ENCODE measurements at places on chromosomes 1 and 21.

- no peak for DNase-seq
Observed at GRCh38 chr1:200638073-200638472, 17.5 kb upstream of the KIF14 start.

DNA sequence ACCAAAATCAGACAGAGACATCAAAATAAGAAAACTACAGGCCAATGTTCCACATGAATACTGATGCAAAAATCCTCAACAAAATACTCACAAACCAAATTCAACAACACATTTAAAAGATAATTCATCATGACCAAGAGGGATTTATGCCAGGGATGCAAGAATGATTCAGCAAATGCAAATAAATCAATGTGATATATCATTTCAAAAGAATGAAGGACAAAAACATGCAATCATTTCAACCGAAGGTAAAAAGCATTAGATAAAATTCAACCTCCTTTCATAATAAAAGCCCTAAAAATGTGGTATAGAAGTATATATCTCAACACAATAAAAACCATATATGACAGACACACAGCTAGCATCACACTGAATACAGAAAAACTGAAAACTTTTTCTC lies 81.5 kb upstream of the LYPLAL1 start:
- peak; percentile 78 for DNase-seq

DNA sequence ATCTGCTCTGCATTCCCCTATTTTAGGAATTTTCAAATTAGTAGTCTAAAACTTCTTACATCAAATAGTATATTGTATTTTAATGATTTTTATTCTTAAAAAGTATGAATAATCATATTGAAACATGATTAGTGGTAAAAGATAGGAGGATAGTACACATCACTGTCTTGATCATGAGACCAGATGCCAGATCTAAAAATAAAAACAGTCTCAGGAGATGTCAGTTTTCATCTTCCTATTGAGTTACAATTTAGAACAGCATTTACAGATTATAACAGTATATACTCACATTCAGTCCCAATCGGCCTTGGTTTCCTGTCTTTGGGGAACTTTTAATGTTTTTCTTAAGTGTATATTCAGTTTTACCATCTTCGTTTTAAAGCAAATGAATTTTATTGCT lies 95.9 kb downstream of the USP25 start:
- DNase-seq: no peak

DNA sequence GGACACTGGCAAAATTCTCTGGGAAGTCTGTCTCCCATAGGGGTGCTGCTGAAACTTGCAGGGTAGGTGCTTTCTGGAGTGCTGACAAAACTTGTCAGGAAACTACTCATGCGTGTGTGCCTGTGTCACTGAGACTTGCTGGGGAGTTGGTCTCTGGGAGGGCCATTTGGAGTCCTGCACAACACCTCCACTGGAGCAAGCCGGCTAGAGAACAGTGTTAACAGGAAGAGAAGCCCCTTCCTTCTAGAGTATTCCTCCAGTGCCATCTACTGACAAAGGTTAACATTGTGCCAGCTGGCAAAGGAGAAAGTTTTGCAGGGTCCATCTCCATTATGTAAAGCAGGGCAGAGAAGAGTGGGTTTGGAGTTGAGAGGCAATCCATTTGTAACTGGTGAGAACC lies 30.0 kb downstream of the ZMYM4 start:
- DNase-seq: peak; percentile 53

GRCh38 chr1:156709757-156710489 lies 4.5 kb upstream of the CRABP2 start:
- DNase-seq: peak; percentile 53

DNA sequence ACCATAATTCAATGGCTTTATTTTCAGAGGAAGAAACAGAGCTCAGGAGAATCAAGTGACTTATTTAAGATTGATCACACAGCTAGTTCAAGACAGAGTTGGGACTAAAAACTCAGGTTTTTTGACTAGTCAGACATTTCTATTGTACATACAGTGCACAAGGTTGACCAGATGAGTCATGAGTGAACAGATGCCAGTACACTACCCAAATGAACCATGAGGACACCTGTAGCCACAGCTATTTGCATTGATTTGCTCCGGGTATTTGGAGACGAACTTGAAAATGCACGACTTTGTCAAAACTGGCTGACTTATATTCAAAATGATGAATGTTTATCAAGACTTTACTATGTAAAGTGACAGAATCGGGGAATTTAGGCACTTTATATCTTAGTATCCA lies 161.7 kb upstream of the ST6GALNAC5 start:
- no peak for DNase-seq

GRCh38 chr1:54624466-54625464 lies 1.4 kb upstream of the FAM151A start:
- DNase-seq: no peak

- DNase-seq: no peak
Observed at GRCh38 chr1:154497026-154497806, 4.8 kb upstream of the TDRD10 start.

DNA sequence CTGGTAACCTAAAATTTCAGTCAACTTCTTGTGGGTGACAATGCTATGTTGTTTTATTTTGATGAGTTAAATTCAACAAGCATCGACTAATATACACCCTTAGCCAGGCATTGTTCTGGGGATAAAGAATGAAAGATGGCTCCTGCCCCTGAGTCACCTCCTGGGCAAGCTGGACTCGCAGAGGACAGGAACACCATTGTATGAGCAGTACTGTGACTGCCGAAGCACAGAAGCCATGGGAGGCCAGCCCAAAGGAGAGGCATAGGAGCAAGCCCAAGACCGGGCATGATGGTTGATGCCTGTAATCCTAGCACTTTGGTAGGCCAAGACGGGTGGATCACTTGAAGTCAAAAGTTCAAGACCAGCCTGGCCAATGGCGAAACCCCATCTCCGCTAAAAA lies 555.2 kb downstream of the OMA1 start:
- DNase-seq: no peak

GRCh38 chr1:61450872-61451571 lies 273.9 kb downstream of the TM2D1 start:
- DNase-seq: no peak

DNA sequence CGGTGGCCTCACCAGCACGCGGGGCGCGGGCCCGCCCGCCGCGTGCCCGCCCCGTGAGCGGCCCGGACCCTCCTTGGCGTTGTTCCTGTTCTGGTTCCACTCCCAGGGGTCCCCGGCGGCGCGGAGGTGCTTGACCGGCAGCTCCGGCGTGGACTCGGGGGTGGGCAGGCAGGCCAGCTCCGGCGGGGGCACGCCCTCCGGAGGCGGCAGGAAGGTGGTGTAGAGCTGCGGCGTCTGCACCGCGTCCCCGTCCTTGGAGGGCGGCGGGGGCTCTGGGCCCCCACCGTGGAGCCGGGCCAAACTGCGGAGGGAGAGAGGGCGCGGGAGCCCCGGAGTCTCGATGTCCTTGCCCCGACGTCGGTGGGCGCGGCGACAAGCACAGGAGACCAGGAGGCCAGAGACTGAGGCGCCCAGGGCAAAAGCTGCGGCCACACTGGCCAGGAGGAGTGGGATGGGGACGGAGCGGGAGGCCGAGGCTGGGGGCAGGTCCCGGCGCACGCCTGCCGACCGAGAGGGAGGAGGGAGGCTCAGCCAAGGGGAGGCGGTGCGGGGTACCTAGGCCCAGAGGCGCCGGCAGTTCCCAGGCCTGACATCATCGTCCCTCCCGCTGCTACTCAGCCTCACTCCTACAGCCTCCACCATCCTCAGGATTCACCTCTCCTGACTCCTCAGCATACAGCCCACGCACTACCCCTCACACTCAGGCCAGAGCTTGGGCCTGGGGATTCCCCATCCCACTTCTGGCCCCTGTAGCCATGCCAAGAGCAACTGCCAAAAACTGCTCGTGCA lies 13.2 kb downstream of the SEMA6C start:
- DNase-seq: no peak

DNA sequence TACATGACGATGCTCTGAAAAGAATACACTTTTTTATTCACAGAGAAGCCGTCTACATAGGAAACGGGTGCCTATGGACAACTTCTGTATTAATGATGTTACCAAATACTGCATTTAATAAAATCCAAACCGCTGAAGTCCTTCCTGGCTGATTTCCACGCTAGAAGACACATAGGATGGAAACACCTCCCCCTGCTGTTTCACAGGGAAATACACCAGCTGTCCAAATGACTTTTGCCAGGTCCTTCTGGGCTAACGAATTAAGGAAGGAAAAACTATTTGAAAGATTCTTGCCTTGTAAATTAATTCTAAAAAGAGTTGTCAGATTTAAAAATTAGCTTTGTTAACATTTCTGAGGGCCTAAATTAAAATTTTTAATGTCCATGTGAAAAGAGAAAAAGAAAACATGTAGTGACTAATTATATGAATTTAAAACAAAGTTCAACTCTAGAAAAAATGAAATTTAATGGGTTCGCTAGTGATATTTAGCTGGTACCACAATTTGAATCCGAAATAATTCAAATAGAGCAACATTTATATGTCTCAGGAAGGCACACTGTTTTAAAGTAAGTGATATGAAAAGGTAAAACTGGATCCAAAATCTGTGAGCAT lies 146.0 kb downstream of the RERE start:
- DNase-seq: peak; percentile 79

DNA sequence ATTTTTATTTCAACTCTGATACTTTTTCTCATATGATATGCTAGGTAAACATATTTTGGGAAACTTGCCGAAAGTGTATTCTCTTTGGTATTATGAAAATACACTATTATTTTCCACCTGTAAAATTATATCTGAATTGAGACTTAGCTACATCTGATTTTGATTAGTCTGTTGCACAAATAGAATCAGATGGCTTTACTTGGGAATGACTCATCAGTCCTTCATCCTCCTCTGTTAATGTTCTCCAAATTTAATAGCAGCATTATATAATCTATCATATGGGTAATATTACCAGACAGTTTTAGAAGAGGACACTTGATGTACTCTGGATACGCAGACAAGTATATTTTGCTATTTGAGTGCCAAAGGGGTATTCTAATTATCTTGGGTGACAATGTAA lies 245.3 kb downstream of the CTH start:
- no peak for DNase-seq

GRCh38 chr1:206907304-206907991 lies 10.2 kb downstream of the IL24 start:
- no peak for DNase-seq

DNA sequence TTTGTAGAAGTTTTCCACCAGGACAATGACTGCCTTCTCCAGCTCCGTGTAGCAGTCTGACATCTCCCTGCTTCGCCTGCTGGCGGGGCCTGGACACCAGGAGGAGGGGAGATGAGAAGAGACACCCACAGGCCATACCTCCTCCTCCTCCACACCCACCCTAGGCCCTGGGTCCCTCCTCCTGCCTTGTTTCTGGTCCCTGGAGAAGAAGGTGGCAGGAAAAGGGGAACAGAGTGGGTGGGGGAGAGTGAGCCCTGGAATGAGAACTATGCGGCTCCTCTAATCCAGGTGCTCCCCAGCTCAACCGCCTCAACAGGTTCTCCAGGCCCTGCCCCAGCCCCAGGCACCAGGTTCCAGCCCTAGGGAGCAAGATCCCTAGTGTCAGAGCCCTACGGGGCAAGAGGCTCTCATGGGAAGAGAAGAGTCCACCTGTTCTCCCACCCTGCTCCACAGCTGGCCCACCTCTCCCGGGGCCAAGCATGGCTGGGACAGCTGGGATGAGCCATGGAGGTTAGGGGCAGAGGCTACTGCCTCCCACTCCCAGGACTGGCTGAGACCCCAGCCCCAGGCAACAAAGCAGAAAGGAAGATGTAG lies 4.8 kb downstream of the S100A16 start:
- DNase-seq: peak; percentile 27

- no peak for DNase-seq
Observed at GRCh38 chr21:45472445-45473365, 67.7 kb downstream of the COL18A1 start.

GRCh38 chr1:169059421-169059820 lies 47.1 kb upstream of the ATP1B1 start:
- DNase-seq: no peak

DNA sequence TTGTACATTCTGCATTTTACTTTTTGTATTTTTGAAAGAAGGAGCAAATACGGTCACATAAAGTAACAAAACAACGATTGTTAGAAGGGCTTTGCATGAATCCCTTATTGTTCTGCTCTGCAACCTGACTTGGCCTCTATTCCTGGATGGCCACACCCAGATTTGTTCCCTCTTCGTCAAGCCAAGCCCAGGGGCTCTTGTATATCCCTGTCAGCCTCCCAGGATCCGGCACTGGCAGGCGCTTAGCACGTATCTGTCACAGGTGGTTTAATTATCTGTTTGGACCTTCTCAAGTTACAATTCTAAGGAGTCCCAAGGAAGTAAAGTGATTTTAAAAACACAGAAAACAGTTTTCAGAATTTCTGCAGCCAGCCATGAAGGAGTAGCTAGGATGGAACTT lies 28.0 kb downstream of the CRYAA start:
- no peak for DNase-seq
